Smooth muscle cell of trachea (primary cell): ENCODE measurements at places on chromosomes 1 and 21. TPM values are rescaled to one million over a fixed set of nuclear protein-coding genes. Genes with fewer than 3 reads are reported as not detected.

PKLR gene
- under 0.01 TPM in 1 of 2 replicates, not detected in the other for total RNA-seq

CD48 gene
- total RNA-seq = not detected in 2 replicates

OR2T2 gene
- not detected in 2 replicates for total RNA-seq

CFAP107 gene
- under 0.01 TPM in 1 of 2 replicates, not detected in the other for total RNA-seq

ALX3 gene
- not detected in 2 replicates for total RNA-seq

GOLT1A gene
- not detected in 2 replicates for total RNA-seq

DISC1 gene
- total RNA-seq = 3.0 and 3.5 TPM in 2 replicates

RFX5 gene
- total RNA-seq = 44.9 and 55.1 TPM in 2 replicates

PLA2G2D gene
- not detected in 2 replicates for total RNA-seq

ADAMTS4 gene
- 2.3 and 3.1 TPM in 2 replicates for total RNA-seq

WNT3A gene
- total RNA-seq = not detected in 2 replicates

KRTAP13-2 gene
- total RNA-seq = not detected in 2 replicates

GJB3 gene
- total RNA-seq = not detected in 2 replicates

ASTN1 gene
- total RNA-seq = under 0.01 and 0.17 TPM in 2 replicates

ADGRB2 gene
- 7.4 and 25.0 TPM in 2 replicates for total RNA-seq

PALMD gene
- 1.7 and 2.0 TPM in 2 replicates for total RNA-seq

AMIGO1 gene
- 1.0 and 3.6 TPM in 2 replicates for total RNA-seq

KRTAP20-4 gene
- total RNA-seq = not detected in 2 replicates

CENPL gene
- 7.8 and 25.6 TPM in 2 replicates for total RNA-seq

ECM1 gene
- 27.8 and 74.4 TPM in 2 replicates for total RNA-seq

RHCE gene
- total RNA-seq = 0.15 and 0.99 TPM in 2 replicates

HMGN1 gene
- 143 and 303 TPM in 2 replicates for total RNA-seq

KTI12 gene
- 12.4 and 15.4 TPM in 2 replicates for total RNA-seq

PTPN14 gene
- total RNA-seq = 43.5 and 55.0 TPM in 2 replicates

PLCH2 gene
- under 0.01 and 0.15 TPM in 2 replicates for total RNA-seq

RAB13 gene
- 112 and 119 TPM in 2 replicates for total RNA-seq

RPTN gene
- total RNA-seq = not detected in 2 replicates

ZBTB7B gene
- 11.1 and 22.0 TPM in 2 replicates for total RNA-seq

RNF115 gene
- 20.8 and 29.1 TPM in 2 replicates for total RNA-seq

CFHR4 gene
- under 0.01 TPM in 1 of 2 replicates, not detected in the other for total RNA-seq

TFF3 gene
- 0.17 and 0.29 TPM in 2 replicates for total RNA-seq

B3GALT5 gene
- total RNA-seq = 0.15 and 0.17 TPM in 2 replicates

CYP4A11 gene
- not detected in 2 replicates for total RNA-seq

SPRR2B gene
- total RNA-seq = not detected in 2 replicates

MMP23B gene
- total RNA-seq = 2.5 and 8.3 TPM in 2 replicates

GNPAT gene
- total RNA-seq = 59.7 and 63.4 TPM in 2 replicates

SIK1 gene
- 0.33 TPM in 1 of 2 replicates, not detected in the other for total RNA-seq

LEMD1 gene
- not detected in 2 replicates for total RNA-seq

DYNLT5 gene
- total RNA-seq = 0.33 and 1.6 TPM in 2 replicates

CCDC27 gene
- total RNA-seq = not detected in 2 replicates

RPL11 gene
- total RNA-seq = 750 and 1,055 TPM in 2 replicates

HSPA6 gene
- total RNA-seq = 4.7 and 6.5 TPM in 2 replicates

CEP350 gene
- 78.8 and 87.0 TPM in 2 replicates for total RNA-seq

SLC9C2 gene
- not detected in 2 replicates for total RNA-seq

RGSL1 gene
- not detected in 2 replicates for total RNA-seq

DUSP10 gene
- total RNA-seq = 22.7 and 85.5 TPM in 2 replicates

ADORA1 gene
- total RNA-seq = 2.0 and 16.0 TPM in 2 replicates

PLA2G5 gene
- total RNA-seq = 0.15 and 6.9 TPM in 2 replicates

S100A5 gene
- not detected in 2 replicates for total RNA-seq

PLEKHN1 gene
- 0.33 and 0.58 TPM in 2 replicates for total RNA-seq

F5 gene
- under 0.01 TPM in 1 of 2 replicates, not detected in the other for total RNA-seq

OLFML2B gene
- total RNA-seq = 7.1 and 31.3 TPM in 2 replicates

ZNF691 gene
- total RNA-seq = 10.5 and 12.7 TPM in 2 replicates

LRRC52 gene
- total RNA-seq = not detected in 2 replicates
